ENCODE measurements at places on chromosomes 3 and 15.

GRCh38 chr3:168431491-168431890, 335.8 kb upstream of the GOLIM4 start:
- DNase-seq = no peak

DNA sequence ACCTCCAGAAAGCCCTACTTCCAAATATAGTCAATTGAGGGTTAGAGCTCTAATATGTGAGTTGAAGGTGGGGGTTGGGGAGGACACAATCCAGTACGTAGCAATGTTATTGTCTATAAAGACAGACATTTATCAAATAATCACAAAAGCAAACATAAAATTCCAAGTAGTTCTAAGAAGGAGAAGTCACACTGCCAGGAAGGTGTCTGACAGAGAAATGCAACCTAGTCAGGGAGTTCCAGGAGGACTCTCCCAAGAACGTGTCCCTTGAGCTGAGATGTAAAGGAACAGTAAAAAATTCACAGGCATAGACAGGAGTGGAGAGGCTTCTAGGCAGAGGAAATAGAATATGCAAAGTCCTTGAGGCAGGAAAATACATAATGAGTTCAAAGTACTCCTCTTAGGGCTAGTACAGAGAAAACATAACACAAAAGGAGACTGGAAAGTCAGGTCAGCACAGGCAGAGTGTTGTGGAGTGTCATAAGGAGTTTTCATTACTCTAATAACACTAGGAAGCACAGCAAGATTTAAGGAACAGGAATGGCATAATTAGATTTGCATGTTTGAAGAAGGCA, 277.6 kb upstream of the STT3B start:
- no peak for DNase-seq

- DNase-seq = no peak
Observed at GRCh38 chr15:85954586-85954985, 125.1 kb upstream of the AGBL1 start.

GRCh38 chr15:92780843-92781242, 119.3 kb upstream of the CHD2 start:
- DNase-seq = no peak

GRCh38 chr3:67145738-67146137, 147.6 kb downstream of the KBTBD8 start:
- DNase-seq = no peak
